Right cardiac atrium (tissue), 5 donors: ENCODE measurements at places on chromosomes 3 and 15. TPM values are rescaled to one million over a fixed set of nuclear protein-coding genes. Genes with fewer than 3 reads are reported as not detected.

The U2SURP gene
- total RNA-seq, result 51.2 TPM

The SLC22A13 gene
- total RNA-seq, result not detected

The CD200 gene
- total RNA-seq, result 3.4 TPM

The CPLX3 gene
- 25.8 TPM for total RNA-seq

The GOLGA6L6 gene
- not detected for total RNA-seq

The ZNF385D gene
- total RNA-seq, result 1.2 TPM

The FAM174B gene
- total RNA-seq, result 6.7 TPM

The CAPN3 gene
- total RNA-seq, result 6.8 TPM

- DNase-seq, result no peak
Measured at GRCh38 chr3:197381371-197381770, 83.0 kb upstream of the DLG1 start.

DNA sequence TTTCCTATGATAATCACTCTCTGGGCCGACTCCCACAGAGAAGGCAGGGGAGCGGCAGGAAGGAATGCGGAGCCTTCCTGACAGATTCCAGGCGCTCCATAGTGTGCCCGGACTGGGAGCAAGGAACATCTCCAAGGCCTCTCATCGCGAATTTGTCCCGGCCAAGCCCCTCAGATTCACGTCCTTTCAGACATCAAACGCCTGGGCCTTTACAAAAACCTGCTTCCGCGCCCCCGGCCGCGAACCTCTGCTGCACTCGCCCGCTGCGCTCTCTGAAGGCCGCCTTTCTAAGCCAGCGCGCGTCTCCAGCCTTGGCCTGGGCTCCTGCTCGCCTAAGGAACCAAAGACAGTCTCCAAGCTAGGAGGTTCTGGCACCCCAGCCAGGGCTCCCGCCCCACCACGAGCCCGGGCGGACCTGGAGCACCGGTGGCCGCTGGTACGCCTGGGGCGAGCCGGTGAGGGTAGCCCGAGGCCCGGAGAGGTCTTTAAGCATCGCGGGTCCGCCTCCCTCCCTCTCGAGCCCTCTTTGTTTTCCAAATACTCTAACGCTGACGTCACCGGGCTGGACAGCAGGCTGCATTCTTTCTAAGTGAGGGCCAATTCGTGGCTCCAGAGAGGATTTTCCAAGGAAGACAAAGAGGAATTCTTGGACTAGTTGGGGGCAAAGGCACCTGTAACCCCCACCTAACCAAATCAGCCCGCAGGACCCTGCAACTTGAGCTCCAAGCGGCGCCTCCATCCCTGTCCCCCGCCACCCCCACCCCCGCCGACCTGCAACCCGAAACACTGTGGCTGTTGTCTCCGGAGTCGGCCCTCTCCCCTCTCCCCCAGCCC is 759 bp downstream of the AMOTL2 start:
- peak; percentile 94 for DNase-seq

- DNase-seq, result no peak
Measured at GRCh38 chr3:187044206-187044605, 95.1 kb downstream of the RPL39L start.

DNA sequence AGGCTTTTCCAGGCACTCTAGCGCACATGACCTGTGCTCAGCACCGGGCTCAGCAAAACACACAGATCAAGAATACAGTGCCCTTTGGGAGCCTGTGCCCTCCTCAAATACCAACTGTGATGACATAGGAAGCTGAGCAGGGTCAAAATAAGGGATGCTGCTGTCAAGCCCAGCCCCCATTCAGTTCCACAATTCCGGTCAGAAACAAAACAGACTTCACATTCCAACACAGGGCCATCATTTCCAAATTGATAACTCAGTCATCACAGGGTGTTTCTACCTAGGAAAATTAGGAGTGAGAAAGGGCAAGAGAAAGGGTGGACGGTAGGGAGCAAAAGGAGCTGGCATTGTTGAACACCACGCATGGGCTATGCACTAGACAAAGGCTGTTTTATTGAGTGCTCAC is 158.4 kb upstream of the CCDC54 start:
- DNase-seq, result no peak

GRCh38 chr3:168124291-168124690 is 28.6 kb upstream of the GOLIM4 start:
- DNase-seq, result no peak

DNA sequence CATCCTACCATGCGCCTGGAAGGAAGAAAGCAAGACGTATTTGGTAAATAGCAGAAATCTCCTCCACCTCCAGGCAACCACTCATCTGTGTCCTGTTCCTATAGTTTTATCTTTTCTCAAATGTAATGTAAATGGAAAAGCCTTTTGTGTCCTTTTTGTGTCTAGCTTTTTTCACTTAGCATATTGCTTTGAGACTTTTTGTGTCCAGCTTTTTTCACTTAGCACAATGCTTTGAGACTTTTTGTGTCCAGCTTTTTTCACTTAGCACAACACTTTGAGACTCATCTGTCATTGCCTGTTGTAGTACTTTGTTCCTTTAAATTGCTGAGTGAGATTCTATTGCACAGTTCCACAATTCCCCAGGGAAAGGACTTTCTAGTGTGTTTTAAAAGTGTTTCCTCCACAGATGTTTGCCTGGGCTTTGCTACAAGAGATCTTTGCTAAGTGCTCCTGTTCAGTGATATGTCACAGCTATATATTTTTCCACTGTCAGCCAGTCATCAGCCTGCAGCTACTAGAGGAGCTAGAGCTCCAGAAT is 27.9 kb upstream of the MUC13 start:
- no peak for DNase-seq

- no peak for DNase-seq
Measured at GRCh38 chr3:194570235-194570634, 63.0 kb downstream of the TMEM44 start.

DNA sequence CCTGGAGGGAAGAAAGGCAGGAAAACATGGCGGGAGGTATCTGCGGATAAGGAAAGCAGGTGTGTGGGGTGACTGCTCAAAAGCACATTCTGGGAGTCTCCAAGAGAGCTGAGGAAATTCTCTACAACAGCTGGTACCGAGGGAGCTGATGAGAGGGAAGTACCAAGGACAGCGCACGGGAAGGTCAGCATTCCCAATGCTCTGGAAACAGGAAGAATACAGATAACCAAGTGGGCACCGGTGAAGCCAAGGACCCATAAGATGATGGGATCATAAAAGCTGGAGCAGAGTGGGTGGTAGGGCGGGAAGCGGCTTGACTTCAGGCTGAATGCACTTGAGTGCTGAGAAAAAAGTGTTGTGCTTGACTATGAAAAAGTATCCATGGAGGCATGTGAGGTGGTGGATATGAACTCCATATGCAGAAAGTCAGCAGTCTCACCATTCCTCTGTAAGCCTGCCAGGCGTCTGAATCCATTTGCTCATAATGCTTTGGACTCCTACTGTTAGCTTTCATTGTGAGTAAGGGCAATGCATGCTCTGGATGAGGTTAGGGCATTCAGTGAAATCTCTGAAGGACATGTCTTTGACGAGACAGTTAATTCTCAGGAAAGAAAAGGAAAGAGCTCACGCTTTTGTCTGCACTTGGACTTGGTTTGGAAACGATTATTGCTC is 215.5 kb downstream of the NR1D2 start:
- DNase-seq, result no peak

- peak; percentile 82 for DNase-seq
Measured at GRCh38 chr15:50128266-50128665, 9.2 kb upstream of the ATP8B4 start.

GRCh38 chr15:30872341-30872748 is 31.4 kb upstream of the FAN1 start:
- DNase-seq, result no peak

- no peak for DNase-seq
Measured at GRCh38 chr3:187066228-187066995, 72.9 kb downstream of the RPL39L start.

- DNase-seq, result no peak
Measured at GRCh38 chr3:31319332-31319731, 213.4 kb upstream of the STT3B start.

- DNase-seq, result no peak
Measured at GRCh38 chr3:50806806-50807205, 132.1 kb downstream of the DOCK3 start.

- no peak for DNase-seq
Measured at GRCh38 chr3:94092086-94092485, 29.2 kb downstream of the NSUN3 start.

- no peak for DNase-seq
Measured at GRCh38 chr3:43285644-43286043, 696 bp upstream of the SNRK start.

DNA sequence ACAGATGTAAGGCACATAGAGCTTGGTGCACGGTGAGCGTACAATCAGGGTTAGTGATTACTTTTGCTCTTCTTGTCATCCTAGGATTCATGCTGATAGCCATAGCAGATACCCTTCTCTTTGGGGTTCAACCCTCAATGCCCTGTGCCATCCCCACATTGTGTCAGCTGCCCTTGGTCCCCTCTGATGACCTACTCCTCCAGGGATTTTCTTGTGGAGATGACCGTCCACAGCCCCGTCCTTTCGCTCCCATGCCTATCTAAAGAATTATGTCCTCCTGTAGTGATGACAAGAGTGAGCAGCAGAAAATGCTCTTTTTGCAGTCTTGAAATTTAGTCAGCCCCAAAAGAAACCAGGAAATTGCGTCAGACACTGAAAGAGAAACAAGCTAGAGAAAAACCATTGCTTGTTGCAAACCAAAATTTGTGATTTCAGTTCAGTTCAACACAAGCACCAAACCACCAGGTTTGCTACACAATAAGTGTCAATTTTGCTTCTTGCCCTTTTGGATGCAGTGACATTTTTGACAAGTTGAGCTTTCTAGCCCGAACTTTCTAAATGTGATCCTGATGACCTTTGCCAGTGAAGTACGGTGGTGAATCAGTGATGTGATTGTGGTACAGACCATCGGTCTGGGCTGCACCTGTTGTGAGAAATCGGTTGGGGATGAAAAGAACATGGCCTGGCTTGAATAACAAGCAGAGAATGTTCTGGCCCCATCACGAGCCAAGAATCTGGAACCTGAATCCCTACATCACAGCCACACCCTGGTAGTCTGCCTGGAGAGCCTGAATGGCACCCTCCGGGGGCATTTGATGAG is 41.3 kb downstream of the CMTM7 start:
- DNase-seq, result no peak

DNA sequence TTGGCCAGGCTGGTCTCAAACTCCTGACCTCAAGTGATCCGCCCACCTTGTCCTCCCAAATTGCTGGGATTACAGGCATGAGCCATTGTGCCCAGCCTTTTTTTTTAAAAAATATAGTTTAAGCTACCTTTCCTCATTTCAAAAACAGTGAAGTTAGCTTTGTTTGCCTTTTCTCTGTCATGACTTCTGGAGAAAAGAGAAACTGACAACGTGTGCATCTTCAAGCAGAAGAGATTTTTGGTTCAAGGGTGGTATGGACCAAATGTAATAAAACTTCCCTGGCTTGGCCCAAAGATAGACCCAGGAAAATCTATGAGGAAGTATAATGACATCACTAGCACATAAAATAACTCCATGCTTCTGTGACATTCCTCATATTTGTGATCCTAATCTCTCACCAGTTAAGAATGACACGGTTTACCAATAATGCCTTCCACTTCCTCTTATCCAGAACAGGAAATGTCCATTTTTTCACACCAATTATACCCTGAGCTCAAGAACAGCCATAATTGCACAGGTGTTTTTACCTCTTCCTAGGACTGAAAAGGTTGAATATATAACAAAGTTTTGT is 781.2 kb upstream of the NR2F2 start:
- DNase-seq, result no peak

DNA sequence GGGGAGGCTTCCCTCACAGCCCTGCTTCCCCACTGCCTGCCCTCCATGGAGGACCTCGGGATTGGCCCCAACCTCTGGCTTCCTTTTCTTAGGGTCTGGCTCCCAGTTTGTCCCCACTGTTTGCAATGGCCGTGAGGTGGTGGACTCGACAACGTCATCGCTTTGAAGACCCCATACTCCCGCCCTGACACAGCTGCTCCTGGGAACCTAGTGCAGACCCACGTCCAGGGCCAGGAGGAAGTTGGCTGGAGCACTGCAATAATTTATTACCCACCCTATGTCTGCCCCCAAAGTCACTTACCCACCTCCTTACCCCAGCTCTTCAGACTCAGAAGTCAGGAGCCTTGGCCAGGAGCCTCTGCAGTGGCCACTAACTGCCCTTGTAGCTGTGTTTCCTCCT is 11.1 kb downstream of the GRM2 start:
- DNase-seq, result no peak

DNA sequence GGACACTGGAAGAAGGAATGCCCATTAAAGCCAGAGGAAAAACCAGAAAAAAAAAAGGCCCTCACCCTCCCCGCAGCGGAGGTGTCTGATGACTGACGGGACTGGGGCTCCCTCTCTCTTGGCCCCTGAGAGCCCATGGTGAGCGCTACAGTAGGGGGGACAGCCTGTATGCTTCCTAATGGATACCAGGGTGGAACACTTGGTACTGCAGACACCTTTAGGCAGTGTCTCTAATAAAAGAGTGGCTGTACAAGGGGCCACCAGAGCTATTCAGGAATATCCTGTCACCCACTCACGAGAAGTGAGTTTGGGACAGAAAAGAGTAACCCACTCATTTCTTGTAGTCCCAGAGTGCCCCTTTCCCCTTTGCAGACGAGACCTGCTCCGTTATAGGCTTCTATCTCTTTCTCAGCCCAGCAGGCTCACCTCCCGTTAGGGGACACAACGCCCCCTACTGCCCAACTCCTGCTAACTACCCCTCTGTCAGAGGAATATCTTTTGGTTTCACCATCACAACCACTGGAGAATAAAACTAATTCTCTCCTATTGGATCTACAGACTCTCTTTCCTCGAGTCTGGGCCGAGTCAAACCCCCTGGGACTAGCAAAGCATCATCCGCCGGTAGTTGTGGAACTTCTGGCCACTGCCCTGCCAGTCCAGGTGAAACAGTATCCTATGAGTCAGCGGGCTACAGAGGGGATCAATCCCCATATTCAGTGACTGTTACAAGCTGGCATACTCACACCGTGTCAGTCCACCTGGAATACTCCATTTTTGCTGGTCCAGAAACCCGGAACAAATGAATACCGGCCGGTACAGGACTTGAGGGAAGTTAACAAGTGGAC is 40.8 kb downstream of the ZBTB11 start:
- peak; percentile 70 for DNase-seq

GRCh38 chr15:88627463-88627862 is 6.3 kb downstream of the AEN start:
- no peak for DNase-seq
